NCI-H2029 treated with DMSO at 0.1 percent for 48 hours (cell line): ENCODE measurements at places on chromosomes 12 and 14.
A peak's percentile ranks its signal among the peaks of the same experiment; 100 is the strongest.

DNA sequence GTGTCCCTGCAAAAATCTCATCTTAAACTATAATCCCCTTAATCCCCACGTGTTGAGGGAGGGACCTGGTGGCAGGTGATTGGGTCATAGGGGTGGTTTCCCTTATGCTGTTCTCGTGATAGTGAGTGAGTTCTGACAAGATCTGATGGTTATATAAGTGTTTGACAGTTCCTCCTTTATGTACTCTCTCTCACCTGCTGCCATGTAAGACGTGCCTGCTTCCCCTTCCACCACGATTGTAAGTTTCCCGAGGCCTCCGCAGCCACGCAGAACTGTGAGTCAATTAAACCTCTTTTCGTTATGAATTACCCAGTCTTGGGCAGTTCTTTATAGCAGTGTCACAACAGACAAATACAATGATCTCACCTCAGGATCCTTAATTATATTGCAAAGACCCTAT, 45.2 kb upstream of the MAP1LC3B2 start:
- DNase-seq, result no peak

DNA sequence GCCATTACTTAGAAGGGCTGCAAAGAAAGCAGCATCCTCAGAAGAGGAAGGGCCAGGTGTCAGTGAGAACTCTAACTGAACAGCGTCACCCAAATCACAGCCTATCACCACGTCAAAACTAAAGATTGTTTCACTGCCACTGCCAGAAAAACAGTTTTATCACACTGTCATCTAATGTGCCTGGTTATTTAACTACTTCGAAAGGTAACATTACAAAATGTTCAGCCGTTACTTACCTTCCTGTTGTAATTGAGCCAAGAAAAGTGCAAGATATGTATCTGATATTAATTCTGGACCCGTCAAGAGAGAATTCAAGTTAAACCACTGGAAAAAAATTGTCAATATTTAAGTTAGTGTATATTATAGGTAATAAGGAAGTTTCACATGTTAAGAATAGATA, 17.9 kb downstream of the ATXN3 start:
- no peak for DNase-seq

DNA sequence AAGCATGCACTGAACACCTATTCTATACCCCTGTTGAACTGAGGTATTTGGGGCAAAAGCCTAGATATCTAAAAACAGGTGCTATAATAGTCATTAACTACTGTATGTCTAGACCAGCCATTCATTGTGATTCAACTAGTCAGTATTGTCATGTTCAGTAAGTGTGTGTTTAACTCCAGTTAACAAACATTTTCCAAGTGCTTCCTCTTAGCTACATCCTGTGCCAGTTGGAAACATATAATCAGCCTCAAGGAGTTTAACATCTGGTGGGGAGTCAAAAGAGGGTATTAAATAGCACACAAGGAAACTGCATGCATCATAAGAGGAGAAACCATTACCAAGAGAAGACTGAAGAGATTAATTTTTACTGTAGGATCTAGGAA, 20.4 kb downstream of the TMTC1 start:
- peak; percentile 95 for DNase-seq

- DNase-seq, result no peak
Measured at GRCh38 chr12:129607756-129608155, 296.1 kb downstream of the TMEM132D start.
